ENCODE measurements at places on chromosomes 7 and 10.
A peak's percentile ranks its signal among the peaks of the same experiment; 100 is the strongest.

- no peak for DNase-seq
Observed at GRCh38 chr7:40244226-40244625, 109.4 kb downstream of the SUGCT start.

DNA sequence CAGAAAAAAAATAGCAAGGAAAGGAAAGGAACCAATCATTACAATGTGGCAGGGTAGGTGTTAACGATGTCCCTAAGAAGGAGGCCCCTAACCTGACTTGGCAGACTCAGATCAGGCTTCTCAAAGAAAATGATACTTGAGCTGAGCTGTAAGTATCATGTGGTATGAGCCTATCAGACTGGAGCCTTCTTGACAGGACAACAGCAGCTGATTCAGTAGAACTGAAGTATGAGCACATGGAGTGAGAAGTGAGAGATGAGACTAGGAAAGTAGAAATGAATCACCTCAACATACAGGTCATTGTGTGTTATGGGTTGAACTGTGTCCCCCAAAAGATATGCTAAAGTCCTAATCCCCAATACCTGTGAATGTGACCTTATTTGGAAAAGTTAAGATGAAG, 66.3 kb downstream of the MTERF1 start:
- no peak for DNase-seq

DNA sequence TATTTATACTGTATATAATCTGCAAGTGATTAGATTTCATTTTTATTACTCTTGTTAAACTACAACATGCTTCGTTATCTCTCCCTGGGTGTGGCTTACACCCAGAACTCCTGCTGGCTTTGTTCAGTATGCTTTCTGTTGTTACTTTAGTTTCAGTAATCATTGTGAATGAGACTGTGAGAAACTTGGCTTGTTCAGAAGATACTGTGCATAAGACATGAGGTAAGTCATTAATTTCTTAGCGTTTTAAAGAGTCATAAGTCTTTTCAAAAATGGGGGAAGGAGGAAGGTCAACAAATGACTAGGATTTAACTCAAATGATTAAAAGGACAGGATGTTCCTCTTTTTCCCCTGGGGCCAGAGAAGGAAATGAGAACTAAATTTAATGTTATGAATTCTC, 11.6 kb upstream of the ADD3 start:
- no peak for DNase-seq

DNA sequence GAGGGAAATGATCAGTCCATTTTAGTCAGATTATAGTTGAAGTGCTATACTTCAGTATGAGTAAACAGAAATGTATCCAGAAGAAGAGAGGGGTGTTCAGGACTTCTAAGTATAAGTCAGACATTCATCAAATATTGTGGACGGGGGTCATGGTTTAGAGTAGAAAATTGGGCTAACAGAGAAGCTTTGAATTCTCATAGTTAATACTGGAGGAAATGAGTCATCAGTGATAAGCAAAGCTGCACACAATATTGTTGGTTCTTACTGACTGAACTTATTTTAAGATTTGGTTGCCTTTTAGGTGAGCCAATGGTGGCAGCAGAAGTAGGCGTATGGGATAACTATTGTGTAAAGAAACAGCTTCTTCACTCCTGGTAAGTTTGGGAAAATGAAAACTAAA, 1.7 kb upstream of the SUMF2 start:
- no peak for DNase-seq

DNA sequence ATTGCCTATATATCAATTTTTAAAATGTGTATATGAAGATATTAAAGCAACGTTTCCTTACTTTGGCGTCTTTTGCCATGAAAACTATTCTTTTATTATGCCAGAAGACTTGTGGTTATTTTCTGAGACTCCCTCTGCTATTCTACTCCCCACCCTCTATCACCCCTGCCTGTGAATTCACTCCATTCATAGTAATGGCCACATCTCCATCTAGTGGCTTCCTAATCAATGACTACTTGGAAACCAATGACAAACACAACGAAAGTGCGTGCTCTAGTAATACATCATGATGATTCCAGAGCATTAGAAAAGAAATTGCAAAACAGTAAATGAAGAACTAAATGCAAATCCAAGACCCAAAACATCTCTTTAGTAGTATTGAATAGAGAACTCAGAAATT, 186.7 kb upstream of the HGF start:
- peak; percentile 49 for DNase-seq

GRCh38 chr7:91310830-91311460, 46.7 kb downstream of the FZD1 start:
- no peak for DNase-seq

DNA sequence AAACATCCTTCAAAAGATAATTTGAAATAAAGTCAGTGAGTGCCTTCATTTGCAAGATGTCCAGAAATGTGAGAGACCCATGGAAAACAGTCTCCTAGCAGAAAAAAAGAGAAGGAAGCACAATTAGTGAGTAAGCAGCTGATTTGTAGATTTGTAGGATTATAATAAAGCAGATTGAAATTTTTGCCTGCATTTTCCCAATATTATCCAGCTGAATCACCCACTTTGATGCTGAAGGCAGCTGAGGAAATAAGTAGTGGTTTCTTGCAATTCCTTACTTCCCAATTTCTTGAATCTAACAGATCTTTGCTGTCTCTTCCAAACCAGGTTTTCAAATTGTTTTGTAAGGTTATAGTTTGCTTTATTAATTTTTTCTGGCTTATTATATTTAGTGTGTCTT, 181.4 kb downstream of the GNAT3 start:
- DNase-seq: peak; percentile 68

- peak; percentile 94 for DNase-seq
Observed at GRCh38 chr7:101681170-101682007, 52.3 kb upstream of the MYL10 start.

DNA sequence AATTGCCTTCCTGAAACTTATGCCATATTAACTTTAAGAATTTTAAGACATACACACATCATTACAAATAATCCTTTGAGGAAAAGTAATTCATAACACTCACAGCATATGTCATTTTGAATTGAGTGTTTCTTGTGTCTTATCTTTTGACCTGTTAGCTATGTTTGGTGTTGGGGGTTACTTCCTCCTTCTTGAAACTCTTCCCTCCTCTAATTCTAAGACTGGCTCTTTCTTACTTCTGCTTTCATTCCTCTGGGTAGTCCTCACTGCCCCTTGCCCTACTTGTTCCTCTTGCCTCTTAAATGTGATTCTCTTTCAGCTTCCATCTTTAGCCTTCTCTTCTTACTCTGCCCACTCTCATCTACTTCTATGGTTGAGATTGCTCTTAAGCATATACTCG, 28.3 kb upstream of the PIP4K2A start:
- no peak for DNase-seq

- DNase-seq: no peak
Observed at GRCh38 chr10:90591629-90592028, 266.2 kb downstream of the HTR7 start.

GRCh38 chr7:154841731-154842331, 161.1 kb downstream of the PAXIP1 start:
- no peak for DNase-seq

DNA sequence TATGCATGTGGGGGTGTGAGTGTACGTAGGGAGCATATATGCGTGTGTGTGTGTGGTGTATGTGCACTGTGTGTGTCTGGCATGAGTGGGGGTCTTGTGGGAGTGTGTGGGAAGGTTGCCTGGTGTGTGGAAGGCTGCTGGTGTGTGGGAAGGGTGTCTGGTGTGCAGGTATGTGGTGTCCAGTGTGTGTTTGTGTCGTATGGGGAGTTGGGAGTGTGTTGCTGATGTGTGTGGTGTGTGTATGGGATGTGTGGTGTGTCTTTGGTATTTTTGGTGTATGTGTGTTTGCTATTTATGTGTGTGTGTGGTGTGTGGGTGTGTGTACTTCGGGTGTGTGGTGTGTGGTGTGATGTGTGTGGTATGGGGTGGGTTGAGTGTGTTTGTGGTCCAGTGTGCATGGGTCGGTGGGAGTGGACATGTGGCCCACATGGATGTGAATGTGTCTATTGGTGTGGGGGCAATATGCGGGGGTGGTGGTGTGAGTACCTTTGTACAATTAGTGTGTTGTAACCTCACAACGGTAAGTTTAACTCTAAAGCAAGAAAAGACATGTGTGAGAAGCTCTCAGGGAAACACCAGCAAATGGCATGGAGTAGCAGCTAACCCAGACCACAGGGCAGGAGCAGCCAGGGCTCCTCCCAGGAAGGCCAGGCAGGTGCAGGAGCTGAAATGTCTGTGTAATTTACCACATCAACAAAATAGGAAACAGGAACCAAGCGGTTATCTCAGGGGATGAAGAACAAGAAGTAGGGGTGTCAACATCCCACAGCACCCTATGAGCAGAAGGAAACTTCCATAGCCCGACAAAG, 11.9 kb downstream of the ANTXRL start:
- no peak for DNase-seq

GRCh38 chr7:113128031-113128430, 9.7 kb upstream of the SMIM30 start:
- DNase-seq: peak; percentile 17

DNA sequence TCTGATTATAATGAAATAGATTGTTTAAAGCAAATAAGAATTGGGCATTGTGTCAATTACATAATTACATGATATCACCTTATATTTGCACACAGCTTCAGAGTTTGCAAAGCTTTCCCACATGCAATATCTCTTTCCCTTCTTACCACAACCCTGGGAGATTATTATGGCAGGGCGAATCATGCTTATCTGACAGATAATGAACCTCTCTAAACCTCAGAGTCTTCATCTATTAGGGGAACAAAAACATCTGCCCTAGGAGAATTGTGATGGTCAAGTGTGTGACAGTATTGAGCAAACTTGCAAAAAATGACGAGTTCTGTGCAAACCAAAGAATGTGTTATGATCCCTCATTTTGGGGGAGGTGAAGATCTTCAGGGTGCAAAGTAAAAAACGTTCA, 90.0 kb downstream of the MYOF start:
- no peak for DNase-seq

DNA sequence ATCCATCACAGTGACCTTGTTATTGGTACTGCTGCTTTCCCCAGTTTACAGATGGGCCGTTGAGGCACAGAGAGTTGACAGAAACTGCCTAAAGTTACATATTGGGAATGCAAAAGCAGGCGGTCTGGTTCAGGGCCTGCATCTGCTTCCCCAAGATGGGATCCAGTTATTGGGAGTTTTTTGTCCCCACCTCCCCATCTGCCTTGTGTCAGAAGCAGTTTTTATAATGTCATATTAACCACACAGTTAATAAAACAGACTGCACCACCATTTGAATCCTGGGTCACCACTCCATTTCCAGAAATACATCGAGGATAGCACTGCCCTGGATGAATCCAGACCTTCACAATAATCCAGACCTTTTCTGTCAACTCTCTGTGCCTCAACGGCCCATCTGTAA, 67.9 kb downstream of the CELF2 start:
- no peak for DNase-seq

GRCh38 chr7:76318488-76319353, 16.2 kb downstream of the HSPB1 start:
- peak; percentile 91 for DNase-seq

GRCh38 chr7:92888-93672, 99.3 kb upstream of the FAM20C start:
- DNase-seq: no peak

- DNase-seq: no peak
Observed at GRCh38 chr7:109136893-109137292, 567.2 kb downstream of the DNAJB9 start.

DNA sequence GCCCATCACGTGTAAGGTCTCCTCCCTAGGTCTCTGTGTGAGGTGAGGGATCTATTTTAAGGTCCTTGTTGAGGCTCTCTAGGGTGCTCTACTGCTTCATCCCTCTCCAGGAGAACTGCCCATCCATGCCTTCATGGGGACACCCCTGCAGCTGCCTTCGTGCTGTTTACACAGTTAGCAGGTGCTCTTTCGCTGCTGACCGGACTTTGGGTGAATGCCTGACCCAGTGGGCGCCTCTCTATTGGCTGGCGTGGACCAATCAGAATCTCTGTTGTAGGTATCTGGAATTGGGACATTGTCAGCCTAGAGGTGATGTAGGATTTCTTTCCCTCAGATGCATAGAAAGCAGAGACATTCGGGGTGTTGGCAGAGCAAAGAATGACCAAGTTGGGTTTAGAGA, 38.7 kb upstream of the HMX3 start:
- DNase-seq: no peak

- DNase-seq: peak; percentile 53
Observed at GRCh38 chr7:6446838-6447580, 745 bp downstream of the DAGLB start.

DNA sequence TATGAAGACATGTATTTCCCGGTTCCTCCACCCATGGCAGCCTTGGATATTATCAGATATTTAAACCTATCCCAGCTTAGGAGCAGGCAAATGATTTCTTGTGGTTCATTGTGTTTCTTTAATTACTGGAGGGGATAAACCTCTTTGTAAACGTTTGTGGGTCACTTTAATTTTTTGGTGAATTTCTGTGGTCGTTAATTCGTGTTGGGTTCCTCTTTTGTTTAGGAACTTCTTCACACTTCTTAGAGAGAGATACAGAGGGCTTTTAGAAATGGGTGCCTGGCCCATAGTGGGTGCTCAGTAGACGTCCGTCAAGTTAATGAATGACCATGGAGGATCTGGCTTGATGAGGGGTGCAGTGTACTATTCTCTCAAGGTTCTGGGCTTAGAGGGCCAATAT, 27.2 kb upstream of the NUB1 start:
- no peak for DNase-seq

- no peak for DNase-seq
Observed at GRCh38 chr7:115475761-115476385, 554.0 kb downstream of the MDFIC start.

DNA sequence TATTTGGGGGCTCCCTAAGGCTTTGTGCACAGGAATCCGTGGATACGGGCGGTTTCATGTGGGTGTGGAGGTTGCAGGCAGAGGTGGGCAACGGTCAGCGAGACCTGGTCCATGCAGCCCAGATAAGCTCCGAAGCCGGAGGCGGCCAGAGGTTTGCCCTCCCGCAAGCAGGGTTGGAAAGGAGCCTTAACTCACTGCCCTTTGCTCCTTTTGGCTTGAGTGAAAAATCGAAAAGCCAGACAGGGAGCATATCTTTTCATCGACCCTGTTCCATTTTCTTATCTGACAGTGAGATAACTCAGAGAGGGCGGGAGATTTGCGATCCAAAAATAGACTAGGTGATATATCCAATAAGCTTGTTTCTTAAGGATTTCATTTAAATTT, 1.5 kb downstream of the GRM3 start:
- DNase-seq: no peak

GRCh38 chr10:72639441-72639873, 13.6 kb upstream of the MICU1 start:
- DNase-seq: no peak

DNA sequence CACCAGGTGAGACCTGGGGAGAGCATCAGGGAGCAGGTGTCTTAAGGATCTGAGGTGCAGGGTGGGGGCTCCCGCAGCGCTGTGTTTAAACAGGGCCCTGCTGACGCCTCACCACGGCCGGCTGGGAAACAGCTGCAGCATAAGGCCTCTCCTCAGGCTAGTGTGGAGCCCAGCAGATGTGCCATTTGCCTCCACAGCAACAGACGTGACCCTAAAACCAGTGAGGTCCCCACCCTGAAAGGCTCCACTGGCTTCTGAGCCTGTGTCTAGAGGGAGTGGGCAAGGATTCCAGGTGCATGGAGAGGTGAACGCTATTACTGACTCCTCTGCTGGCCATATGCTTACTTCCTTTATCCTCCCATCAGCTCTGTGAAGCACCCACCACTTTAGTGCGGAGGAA, 47.8 kb downstream of the SYPL1 start:
- DNase-seq: no peak

GRCh38 chr10:11522821-11523245, 88.6 kb downstream of the USP6NL start:
- DNase-seq: no peak

GRCh38 chr7:55786901-55787300, 75.7 kb downstream of the SEPTIN14 start:
- DNase-seq: no peak
